Stimulated activated CD4-positive, alpha-beta T cell treated with anti-CD3 and anti-CD28 coated beads, Interleukin-4, amount 100 ng/mL, for 24 hours (primary cell): ENCODE measurements at places on chromosomes 6 and 20.

DNA sequence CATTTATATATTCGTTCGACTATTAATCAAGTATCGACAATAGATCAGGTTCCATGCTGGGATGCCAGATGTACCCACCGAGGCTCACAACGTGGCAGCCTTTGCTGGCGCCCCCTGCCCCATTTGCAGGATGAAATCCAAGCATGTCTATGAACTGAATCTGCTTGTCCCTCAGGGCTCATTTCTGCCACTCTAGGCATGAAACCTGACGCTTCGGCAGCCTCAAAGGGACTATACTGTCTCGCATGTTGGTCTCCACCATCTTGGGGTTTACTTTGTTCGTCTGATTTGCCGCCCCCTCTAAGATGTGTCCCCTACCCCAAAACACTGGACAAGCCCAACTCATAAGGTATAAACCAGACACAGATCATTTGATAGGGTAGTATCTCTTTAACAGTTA is 36.7 kb downstream of the HUS1B start:
- DNase-seq, result no peak

GRCh38 chr20:57999465-58000111 is 228.9 kb downstream of the ANKRD60 start:
- no peak for DNase-seq

GRCh38 chr6:31161216-31162126 is 3.1 kb downstream of the TCF19 start:
- DNase-seq, result no peak

GRCh38 chr20:63381781-63382431 is 20.8 kb upstream of the CHRNA4 start:
- DNase-seq, result peak; percentile 33

DNA sequence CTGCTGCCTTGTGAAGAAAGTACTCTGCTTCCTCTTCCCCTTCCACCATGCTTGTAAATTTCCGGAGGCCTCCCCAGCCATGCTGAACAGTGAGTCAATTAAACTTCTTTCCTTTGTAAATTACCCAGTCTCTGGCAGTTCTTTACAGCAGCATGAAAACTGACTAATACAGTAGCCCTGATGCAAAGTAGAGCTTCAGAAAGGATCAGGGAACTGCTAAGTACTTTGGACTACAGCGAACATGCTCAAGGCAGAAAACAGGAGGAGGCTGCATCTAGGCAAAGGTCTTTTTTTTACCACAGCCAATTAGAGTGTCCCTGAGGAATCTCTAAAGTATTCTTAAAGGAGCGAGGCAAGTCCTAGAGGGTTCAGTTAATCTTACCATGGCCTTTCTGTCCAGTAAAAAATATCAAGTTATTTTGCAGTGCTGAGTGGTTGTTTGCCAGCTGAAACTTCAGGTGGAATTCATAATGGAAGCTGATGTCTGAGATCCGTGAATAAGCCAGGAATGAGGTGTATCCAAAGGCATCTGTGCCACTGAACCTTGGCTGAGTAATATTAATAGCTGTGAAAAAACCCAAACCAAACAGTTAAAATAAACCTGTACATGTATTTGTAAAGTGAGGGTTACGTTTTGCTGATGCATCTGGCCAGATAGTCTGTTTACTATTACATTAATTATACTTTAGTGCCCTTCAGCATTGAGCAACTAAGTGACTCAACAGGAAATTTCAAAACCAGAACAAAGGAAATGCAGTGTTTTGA is 170.4 kb downstream of the PHF3 start:
- DNase-seq, result no peak

GRCh38 chr6:54719633-54720032 is 126.9 kb upstream of the FAM83B start:
- no peak for DNase-seq

- no peak for DNase-seq
Measured at GRCh38 chr6:10418862-10419748, 4.2 kb upstream of the TFAP2A start.

DNA sequence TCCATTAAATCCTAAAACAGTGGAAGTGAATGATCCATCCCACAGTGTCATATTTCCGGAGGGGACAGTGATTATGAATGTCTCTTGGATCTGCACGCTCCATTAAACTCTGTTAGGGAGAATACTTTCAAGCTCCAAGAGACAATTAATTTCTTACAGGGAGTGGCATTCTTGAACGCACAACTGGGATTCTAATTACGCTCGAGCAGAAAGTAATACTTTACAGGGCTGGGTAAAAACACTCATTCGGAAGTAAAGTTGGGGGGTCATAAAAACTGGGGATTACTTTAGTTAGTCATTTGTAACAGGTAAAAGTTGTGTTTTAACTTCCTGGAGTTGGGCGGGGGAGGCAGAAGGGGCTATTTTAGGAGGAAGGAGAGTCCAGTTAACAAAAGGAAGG is 151.8 kb downstream of the ZFP64 start:
- DNase-seq, result no peak

GRCh38 chr20:21609981-21610380 is 95.5 kb upstream of the PAX1 start:
- no peak for DNase-seq

GRCh38 chr20:13229538-13229937 is 8.5 kb downstream of the ISM1 start:
- no peak for DNase-seq

- no peak for DNase-seq
Measured at GRCh38 chr20:57680131-57680716, 29.6 kb downstream of the PMEPA1 start.

DNA sequence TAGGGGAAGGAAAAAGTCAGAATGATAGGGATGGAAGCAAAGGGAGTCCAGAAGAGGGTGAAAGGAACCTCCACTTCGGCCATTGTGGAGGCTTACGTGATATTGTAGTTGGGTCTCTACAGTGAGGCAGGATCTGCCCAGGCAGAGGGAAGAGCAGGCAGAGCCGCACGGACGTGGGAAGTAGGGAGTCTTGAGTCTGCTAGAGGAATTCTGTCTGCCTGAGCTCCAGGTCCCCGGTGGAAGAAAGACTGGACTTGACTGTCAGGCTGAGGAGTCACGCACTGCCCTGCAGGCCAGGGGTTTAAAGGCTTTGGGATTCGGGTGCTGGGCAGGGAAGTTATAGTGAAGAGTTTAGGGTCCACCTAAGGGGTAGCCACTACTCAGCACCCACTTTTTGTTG is 16.4 kb downstream of the TGM6 start:
- DNase-seq, result no peak

DNA sequence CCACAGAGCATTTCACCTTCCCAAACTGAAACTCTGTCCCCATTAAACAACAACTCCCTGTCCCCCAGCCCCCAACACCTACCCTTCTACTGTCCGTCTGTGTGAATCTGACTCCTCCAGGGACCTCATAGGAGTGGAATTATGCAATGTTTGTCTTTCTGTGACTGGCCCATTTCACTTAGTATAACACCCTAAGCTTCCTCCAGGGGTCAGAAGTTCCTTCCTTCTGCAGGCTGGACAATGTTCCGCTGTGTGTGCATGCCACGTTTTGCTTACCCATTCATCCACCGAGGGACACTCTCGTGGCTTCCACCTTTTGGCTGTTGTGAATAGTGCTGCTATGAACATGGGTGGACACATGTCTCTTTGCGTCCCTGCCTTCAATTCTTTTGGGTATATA is 37.6 kb upstream of the MPC1 start:
- no peak for DNase-seq

DNA sequence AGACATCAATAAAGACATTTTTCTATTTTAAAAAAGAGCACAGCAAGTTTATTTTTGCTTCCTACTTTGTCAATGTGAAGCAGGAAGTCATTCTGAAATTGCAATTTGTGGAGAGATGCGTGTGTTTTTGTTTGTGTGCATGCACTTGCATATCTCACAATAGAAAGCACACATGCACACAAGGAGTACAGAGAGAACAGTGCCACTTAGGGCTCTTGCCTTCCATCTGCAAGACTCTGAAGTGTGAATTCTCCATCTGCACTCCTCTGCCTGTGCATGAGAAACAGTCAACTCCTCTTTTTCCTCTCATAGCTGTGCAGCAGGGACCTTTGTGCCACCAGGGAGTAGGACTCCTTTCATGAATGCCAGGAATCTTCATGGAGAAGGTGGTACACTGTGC is 316.3 kb upstream of the CNR1 start:
- DNase-seq, result no peak

GRCh38 chr20:37686762-37687477 is 6.9 kb upstream of the CTNNBL1 start:
- DNase-seq, result no peak

DNA sequence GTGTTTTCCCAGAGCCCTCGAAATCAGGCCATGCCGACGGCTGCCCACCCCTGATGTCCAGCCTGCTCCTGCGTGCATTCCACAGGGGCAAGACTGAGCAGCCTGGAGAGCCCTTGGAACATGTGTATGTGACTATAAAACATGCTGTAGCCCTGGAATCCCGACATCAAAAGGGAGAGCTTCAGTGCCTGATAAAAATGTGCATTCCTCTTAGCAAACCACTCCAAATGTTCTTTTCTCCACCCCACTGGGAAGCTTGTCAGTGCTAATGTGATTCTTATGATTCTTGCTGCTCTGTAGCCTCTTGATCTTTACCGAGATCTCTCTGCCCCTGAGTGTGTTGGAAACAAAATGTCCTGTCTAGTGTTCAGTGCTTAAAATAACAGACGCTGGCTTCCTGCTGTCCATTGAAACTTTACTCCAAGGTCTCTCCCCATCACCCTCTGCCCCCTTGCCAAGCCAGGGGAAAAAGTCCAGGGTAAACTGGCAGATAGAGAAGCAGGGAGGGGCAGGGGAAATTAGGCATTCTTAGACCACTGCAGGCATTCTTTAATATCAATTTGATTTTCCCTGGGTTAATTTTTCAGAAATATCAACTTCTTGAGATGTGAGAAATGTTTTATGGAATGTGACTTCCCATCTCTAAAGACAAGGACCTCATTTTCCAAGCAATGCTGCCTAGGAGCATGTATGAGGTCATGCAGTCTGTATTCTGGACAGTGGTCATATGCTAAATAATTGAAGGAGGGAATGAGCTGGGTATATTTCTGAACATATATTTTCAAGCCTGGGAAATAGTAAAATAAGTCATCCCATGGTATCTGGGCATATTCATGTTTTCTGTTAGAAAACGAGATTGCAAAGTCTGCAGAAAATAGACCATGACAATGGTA is 73.8 kb upstream of the ISM1 start:
- DNase-seq, result no peak

- DNase-seq, result no peak
Measured at GRCh38 chr6:97757575-97757974, 474.6 kb upstream of the MMS22L start.

DNA sequence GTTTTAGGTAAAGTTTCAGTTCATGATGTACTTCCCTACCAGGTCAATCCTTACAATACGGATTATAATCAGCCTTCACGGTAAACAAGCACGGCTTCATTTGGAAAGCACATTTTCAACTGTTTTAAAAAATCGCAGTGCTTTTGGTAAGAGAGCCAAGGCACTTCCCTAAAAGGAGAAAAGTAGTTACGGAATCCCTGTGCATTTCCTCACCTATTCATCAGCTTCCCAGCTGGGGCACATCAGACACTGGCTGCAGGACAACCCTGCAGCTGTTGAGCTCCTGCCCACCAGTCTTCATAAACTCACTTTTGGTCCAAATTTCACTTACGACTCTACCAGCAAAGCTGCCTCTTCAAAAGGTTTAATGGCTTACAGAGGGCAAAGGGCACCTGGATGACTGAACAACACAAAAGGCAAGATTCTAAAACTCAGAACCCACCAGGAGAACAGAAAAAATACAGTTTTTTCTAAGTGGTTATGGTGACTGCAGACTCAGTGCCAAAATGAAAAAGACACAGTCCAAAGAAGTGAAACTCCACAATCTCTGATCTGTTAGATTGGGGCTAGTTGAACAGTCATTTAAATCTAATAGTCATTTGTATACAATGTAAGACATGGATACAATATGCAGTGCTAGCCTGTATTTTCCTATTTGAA is 7.5 kb downstream of the SNX5 start:
- DNase-seq, result no peak

DNA sequence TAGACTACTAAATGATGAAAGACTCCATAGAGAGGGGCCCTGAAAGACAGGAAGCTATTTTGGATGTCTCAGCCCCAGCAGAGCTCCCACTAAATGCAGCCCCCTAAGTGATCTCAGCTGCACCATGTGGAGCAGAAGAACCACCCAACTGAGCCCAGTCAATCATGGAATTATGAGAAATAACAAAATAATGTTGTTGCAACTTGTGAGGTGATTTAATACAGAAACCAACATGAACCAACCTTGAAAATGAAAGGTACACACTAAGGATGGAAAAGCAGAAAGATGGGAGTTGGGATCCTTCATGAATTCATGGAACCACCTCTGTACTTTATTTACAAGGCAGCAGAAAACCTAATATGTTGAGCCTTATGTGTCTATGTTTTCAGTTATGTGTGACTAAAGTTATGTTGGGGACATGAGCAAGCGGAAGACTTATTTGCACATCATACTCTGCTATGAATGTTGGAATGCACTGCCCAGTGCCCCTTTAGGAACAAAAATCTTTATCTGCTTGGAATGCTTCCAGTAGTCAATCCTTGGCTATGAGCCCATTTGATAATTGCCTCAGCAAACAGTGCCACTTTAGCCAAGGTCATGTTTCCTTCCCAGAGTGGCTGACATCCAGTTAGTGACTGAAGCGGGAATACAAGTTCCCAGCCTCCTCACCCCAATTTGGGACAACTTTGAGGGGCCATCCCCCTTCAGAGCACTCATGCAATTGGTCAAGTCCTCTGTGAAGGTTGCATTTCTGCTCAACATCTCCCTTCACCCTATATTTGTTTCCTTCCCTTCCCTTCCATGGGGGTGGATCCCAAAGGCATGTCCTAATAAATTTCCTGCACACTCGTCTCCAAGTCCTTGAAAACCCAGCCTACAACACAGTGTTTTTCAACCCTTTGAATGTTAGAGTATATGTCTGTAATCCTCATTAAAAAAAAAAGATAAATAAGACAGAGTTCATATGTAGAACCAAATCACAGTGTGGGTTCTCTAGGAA is 18.4 kb downstream of the TP53RK start:
- DNase-seq, result no peak

DNA sequence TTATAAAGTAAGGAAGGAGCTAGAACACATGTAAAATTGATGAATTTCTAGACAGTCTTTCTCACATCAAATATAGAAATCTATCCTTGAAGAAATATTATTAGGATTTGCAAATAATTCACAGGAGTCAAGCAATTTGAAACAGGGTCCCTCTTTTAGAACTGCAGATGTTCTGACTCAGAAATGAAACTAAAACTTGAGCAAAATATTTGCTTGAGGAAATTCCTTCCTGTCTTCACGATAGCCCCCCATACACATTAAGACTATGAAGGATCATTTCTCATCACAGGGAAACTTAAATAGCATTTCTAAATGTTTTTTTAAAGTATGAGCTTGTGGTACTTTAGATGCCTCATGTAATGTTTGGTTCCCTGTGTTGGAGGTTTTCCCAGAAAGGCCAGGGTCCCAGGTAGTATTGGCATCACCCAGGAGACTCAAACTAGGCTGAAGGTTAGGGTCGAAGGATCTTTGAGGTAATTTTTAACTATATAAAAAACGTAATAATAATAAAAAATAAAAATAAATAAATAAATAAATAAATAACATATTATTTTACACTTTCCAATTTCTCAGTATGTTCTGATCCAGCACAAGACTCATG is 144.0 kb upstream of the TBX18 start:
- DNase-seq, result no peak

GRCh38 chr6:137761072-137761471 is 106.0 kb upstream of the TNFAIP3 start:
- no peak for DNase-seq

- no peak for DNase-seq
Measured at GRCh38 chr6:142357879-142358278, 56.1 kb downstream of the ADGRG6 start.
